ENCODE measurements at places on chromosomes 13 and 19.

- no peak for DNase-seq
These were observed 120.0 kb upstream of the RFC3 start for GRCh38 chr13:33697926-33698325.

DNA sequence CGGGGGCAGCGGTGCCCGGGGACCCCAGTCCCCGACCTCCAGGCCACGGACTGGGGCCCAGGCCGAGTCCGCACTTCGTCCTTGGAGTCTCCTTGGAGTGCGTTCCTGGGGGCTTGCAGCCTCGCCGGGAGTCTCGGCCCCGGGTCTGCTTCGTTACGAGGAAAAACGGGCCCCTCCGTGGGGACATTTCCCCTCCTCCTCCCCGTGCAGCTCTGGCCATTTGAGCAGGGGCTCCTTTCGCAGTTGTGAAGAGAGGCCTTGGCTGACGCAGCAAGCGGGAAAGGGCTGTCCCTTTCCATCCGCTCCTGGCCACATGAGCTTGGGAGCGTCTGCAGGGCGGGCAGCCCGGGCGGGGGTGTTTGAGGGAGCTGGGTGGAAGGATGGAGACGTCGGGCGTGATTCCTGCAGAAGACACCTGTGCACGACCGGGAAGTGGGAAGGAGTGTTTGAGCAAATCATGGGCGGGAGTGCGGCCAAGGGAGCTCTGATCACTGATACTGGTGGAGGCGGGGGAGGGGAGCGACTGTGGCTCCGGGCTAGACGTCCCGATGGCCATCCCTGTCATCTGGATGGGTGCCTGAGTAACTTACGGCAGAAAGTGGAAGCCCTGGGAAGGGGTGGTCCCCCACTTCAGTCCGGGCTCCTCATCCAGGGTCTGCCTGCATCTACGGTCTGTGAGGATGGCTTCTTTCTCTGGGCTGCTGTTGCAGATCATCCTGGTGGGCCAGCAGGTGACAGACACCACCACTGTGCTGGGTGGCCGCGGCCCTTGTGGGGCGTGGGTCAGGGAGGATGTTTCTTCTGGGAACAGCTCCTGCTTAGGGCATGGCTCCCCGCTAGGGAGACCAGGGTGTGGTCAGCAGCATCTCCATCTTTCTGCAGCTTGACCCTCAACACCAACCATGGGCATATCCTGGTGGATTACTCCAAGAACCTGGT is 736 bp downstream of the GPI start:
- DNase-seq: no peak

- DNase-seq: no peak
These were observed 33.3 kb upstream of the CEACAM21 start for GRCh38 chr19:41542622-41543021.

DNA sequence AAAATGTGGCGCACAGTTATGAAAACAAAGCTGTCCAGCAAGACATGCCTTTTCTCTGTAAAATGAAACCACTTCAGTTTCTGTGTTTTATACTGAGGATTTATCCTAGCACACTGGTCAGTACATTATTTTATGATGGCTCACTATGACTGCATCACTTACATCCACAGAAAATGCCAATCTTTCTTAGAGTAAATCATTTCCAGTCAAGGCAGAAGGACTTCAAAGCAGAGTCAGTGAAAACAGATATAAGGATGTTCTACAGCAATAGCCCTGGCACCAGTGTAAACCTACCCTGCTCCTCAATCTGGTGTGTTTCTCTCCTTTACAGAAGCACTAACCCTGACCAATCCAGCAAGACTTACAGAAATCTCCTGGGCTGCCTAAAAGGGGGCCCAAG is 473.5 kb downstream of the GPC6 start:
- DNase-seq: no peak

- no peak for DNase-seq
These were observed 800.7 kb upstream of the SLITRK5 start for GRCh38 chr13:86870444-86870843.

- no peak for DNase-seq
These were observed 3.7 kb downstream of the PLEKHF1 start for GRCh38 chr19:29668746-29669609.

GRCh38 chr19:374886-375235 is 30.3 kb upstream of the MIER2 start:
- DNase-seq: no peak

DNA sequence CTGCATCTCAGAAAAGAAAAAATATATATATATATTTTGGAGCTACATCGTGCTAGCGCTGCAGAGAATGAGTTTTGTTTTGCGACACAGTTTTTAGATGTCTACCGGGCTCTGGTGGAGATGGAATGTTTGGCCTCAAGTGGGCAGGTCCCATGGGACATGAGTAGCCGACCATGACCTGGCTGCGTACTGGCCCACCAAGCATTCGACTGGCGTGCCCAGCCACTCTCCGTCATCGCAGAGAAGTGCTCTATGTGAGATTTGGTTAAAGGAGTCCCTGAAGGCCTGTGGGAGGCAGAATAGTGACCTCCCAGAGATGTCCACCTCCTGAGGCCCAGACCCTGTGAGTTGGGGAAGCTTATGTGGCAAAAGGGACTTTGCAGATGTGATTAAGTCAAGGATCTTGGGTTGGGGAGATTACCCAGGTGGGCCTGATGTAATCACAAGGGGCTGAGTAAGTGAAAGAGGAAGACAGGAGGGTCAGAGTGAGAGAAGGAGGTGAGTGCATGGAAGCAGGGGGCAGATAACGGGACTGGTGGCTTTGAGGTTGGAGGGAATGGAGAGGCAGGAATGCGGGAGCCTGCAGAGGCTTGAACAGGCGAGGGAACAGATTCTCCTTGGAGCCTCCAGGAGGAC is 821 bp upstream of the LILRB4 start:
- DNase-seq: no peak
